ENCODE measurements at places on chromosomes 3 and 15. TPM values are rescaled to one million over a fixed set of nuclear protein-coding genes. Genes with fewer than 3 reads are reported as not detected.

Gene FBXL2
- total RNA-seq = 4.4 TPM

Gene CHRNA5
- total RNA-seq = 26.2 TPM

Gene FAM174B
- total RNA-seq = 25.1 TPM

Gene ATOSA
- total RNA-seq = 14.0 TPM

Gene TEX55
- total RNA-seq = 0.27 TPM

GRCh38 chr15:88019656-88020055, 236.9 kb downstream of the NTRK3 start:
- no peak overlapping the region for H3K4me3 ChIP-seq
- no peak overlapping the region for H3K27ac ChIP-seq
- peaks cover 17% of the 10 kb centered on the region for H3K4me1 ChIP-seq
- H3K27me3 ChIP-seq = no peaks in the 10 kb centered on the region
- no peak for DNase-seq

DNA sequence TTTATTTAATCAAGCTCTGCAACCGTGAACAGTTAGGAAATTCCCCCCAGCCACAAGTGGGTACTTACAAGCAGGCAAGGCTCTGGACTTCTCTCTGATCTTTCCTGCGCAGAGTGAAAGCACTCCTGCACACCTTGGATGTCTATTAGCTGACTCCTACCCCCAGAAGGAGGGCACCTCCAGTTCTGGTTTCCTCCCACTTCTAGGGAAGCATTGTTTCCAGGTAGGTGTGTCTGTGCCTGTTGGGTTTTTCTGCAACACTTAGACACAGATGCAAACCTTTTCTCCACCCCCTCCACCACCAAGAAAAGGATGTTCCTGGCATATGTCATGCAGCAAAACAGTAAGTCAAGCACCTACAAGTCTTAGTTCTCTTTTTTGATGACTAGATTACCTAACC, at the start of gene ZBED2:
Gene ZBED2 (minus strand): TSS at position 115 of the 400 bp plus-strand sequence. CDS start 1,145 bp downstream, outside the sequence.
- DNase-seq = no peak
- H3K27me3 ChIP-seq = no peaks in the 10 kb centered on the region
- H3K27ac ChIP-seq = no peak within 1 kb of the TSS
- no peak within 1 kb of the TSS for H3K4me3 ChIP-seq
- no peaks in the 10 kb centered on the region for H3K4me1 ChIP-seq

- H3K4me1 ChIP-seq = no peaks in the 10 kb centered on the region
- H3K36me3 ChIP-seq = no peaks in the 10 kb centered on the region
- no peak for DNase-seq
Measured at GRCh38 chr3:10770981-10771380, 45.0 kb upstream of the SLC6A11 start.

DNA sequence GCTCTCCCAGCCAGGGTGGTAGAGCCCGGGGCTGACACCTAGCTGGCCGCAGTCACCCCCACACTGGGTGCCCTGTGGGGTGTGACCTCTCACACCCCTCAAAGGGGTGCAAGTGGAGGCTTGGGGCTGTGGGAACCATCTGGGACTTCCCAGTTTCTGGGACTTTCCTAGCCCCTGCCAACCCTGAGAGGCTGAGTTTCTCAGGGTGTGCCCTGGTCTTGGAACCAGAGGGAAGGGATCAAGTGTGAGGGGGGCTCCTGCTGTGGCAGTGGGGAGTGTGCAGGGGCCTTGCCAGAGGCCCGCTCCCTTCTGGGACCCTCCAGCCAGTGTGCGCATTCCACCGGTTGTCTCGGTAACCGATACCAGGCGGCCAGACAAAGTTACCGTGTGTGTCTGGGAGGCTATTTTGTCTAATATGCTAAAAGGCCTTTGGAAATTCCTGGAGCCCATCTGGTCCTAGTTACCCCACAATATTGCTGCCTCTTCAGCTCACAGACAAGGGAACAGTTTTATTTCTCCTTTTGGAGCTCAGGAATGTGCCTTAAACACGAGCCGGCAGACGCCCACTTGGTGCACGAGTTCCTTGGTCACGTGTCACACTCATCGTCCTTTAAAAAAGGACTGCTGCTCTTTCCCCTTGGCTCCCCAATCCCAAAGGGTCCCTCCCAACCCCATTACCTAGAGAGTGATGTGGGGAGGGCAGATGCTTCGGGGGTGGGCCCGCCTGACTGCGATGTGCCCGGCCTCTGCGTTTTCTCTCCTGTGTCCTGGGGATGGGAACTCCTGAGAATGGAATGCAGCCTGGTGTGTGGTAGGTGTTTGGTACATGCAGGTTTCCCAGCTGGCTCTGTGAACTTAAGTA, 33.2 kb downstream of the HDAC11 start:
- no peaks in the 10 kb centered on the region for H3K4me1 ChIP-seq
- no peak overlapping the region for H3K4me3 ChIP-seq
- DNase-seq = peak; percentile 29

DNA sequence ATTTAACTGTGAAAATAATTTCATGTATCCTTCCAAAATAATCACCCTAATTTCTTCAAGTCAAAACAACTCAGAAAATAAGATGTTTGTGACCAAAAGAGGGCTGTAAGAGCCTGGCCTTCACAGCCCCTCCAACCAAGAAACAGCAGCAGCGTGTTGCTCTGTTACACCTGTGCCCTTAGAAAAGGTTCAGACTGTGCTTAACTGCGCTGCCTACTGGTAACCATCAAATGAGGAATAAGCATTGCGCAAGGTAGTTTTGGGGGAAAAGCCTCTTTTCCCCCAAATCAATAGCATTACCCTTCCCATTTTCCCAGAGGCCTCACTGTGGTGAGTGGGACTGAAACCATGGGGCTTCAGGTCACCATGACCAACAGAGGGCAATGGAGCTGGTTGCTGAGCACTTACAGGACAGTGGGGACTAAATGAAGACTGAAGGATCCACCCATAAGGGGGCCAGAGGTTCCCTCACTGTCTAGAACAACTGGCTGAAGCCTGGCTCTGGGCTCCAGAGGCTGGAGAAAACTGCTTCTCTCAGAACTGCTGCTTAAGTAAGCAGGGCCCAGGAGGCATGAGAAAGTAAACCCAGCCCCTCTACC, 110.7 kb downstream of the PLCH1 start:
- DNase-seq = no peak
- peak overlapping the region; percentile 9 for H3K27ac ChIP-seq
- H3K4me1 ChIP-seq = peaks cover 20% of the 10 kb centered on the region
- H3K27me3 ChIP-seq = no peaks in the 10 kb centered on the region
- no peak overlapping the region for H3K4me3 ChIP-seq

- H3K4me3 ChIP-seq = no peak overlapping the region
- H3K27ac ChIP-seq = no peak overlapping the region
- peaks cover 51% of the 10 kb centered on the region for H3K36me3 ChIP-seq
- DNase-seq = no peak
Measured at GRCh38 chr15:93024716-93025624, 64.0 kb downstream of the RGMA start.

DNA sequence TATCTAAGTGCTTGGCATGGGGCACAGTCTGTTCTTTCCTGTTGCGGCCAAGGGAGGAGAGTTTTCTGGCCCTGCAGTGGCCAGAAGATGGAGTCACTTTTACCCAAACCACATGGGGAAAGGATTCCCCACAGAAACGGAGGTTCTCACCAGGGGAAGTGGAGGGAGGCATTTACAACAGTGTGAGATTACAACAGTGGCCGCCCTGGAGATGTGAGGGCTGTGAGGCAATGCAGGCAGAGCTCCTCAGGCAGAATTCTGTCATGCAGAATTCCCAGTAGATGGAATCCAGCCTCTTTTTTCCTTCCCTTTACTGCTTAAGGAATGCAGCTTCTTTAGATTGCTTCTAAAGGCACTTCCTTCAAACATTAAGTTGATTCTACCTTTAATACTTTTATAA, 83.1 kb downstream of the CACNA1D start:
- no peaks in the 10 kb centered on the region for H3K27me3 ChIP-seq
- H3K4me1 ChIP-seq = no peaks in the 10 kb centered on the region
- no peak overlapping the region for H3K4me3 ChIP-seq
- no peaks in the 10 kb centered on the region for H3K36me3 ChIP-seq
- H3K27ac ChIP-seq = no peak overlapping the region
- no peak for DNase-seq

DNA sequence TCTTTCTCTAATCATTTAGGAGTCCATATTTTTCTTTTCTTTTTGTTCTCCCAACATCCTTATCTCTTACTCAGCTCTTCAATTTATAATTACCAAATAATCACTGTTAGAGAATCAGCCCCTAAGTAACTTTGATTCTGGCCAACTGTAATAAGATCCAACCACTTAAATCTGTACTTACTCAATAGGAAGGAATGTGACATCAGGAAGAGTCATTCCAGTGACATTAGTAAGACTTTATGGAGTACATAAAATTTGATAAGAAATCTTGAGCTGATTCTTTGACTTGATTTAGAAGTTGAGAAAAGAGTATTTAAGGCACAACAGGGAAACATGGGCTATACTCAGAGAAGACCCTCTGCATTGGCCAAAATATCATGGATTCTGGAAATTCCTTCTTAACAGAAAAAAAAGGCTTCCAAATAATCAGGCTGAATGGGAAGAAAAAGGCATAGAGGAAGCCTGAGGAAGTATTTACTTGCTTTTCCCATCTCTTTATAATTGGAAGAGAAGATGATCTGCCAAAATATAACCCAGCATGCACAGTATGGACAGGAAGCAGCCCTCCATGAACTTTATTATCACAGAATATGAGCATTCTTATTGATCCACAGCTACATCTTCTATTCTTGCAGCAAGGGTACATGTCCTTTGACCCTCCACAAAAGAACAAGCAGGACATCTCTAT, 289.7 kb upstream of the TPRG1 start:
- no peak for DNase-seq
- no peaks in the 10 kb centered on the region for H3K27me3 ChIP-seq
- H3K4me1 ChIP-seq = no peaks in the 10 kb centered on the region
- no peaks in the 10 kb centered on the region for H3K36me3 ChIP-seq
- H3K27ac ChIP-seq = no peak overlapping the region

DNA sequence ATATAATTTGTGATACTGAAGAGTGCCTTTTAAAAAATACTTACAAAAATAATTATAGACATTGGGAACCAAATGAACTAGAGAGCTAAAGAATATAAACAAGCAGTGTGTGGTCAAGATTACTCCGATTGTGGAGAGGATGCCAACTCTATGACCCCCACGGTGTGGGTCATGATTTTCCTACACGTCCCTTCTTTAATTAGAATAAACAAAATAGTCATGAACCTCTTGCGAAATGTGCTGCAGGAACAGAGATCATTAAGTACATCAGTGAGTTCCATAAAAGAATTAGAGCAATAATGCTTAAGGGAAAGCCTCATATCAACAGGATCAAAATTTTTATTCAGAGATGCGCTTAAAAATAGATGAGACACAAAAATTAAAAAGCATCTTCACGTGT, 476.6 kb upstream of the ROBO1 start:
- H3K27me3 ChIP-seq = no peaks in the 10 kb centered on the region
- no peak overlapping the region for H3K4me3 ChIP-seq
- no peak overlapping the region for H3K27ac ChIP-seq
- DNase-seq = no peak
- no peaks in the 10 kb centered on the region for H3K36me3 ChIP-seq

DNA sequence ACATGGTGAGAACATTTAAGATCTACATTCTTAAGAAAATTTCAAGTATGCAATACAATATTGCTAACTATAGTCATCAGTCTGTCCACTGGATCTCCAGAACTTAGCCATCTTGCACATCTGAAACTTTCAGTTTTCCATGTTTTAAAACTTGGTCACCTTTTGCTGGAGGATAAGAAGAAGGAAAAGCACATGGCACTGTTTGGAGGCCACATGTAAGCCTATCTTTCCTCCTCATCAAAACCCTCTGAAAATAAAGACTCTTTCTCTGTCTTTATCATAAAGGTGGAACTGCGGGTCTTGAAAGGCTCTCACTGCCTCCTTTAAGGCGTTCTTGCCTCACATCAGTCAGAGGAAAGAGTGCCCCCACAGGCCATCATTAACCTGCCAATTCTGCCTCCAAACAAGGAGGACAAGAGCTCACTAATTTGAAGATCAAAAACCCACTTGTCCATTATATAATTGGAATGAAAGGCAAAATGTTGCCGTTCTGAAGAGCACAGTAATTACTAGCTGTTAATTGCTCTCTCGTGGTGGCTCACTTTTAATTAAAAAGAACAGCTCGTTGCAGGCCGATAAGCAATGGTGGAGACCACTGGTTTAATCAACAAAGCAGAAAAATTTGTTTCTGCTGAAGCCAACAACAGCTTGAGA, 157.8 kb downstream of the MECOM start:
- H3K27me3 ChIP-seq = no peaks in the 10 kb centered on the region
- no peak overlapping the region for H3K4me3 ChIP-seq
- peaks cover 13% of the 10 kb centered on the region for H3K4me1 ChIP-seq
- H3K27ac ChIP-seq = no peak overlapping the region

DNA sequence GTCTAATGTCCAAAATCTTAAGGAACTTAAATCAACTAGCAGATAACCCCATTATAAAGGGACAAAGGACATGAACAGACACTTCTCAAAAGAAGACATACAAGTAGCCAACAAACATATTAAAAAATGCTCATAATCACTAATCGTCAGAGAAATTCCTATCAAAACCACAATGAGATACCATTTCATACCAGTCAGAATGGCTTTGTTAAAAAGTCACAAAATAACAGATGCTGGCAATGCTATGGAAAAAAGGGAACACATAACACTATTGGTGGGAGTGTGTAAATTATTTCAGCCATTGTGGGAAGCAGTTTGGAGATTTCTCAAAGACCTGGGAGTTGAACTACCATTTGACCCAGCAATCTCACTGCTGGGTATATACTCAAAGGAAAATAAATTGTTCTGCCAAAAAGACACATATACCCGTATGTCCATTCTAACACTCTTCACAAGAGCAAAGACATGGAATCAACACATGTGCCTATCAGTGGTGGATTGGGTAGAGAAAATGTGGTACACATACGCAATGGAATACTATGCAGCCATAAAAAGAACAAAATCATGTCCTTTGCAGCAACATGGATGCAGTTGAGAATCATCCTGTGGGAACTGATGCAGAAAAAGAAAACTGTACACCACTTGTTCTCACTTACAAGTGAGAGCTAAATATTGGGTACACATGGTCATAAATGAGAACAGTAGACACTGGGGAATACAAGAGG, 78.5 kb downstream of the TCF12 start:
- no peak for DNase-seq
- no peak overlapping the region for H3K27ac ChIP-seq
- H3K27me3 ChIP-seq = no peaks in the 10 kb centered on the region
- H3K36me3 ChIP-seq = no peaks in the 10 kb centered on the region
- H3K4me3 ChIP-seq = no peak overlapping the region
